Central memory CD8-positive, alpha-beta T cell (primary cell): ENCODE measurements at places on chromosomes 7 and 10.

- H3K27ac ChIP-seq: no peak overlapping the region
- H3K36me3 ChIP-seq: peaks cover 3% of the 10 kb centered on the region
- no peaks in the 10 kb centered on the region for H3K4me1 ChIP-seq
- no peak overlapping the region for H3K4me3 ChIP-seq
- DNase-seq: no peak
These were observed 11.2 kb upstream of the CRYGN start for GRCh38 chr7:151451156-151451555.

GRCh38 chr7:36287371-36288241, 102.1 kb upstream of the ANLN start:
- H3K27ac ChIP-seq: peak overlapping the region; percentile 99
- peak overlapping the region; percentile 81 for H3K4me3 ChIP-seq
- H3K36me3 ChIP-seq: peaks cover 8% of the 10 kb centered on the region
- H3K4me1 ChIP-seq: peaks cover 70% of the 10 kb centered on the region

- H3K4me1 ChIP-seq: no peaks in the 10 kb centered on the region
- no peak overlapping the region for H3K27ac ChIP-seq
- H3K36me3 ChIP-seq: no peaks in the 10 kb centered on the region
- H3K4me3 ChIP-seq: no peak overlapping the region
- H3K27me3 ChIP-seq: peaks cover 43% of the 10 kb centered on the region
These were observed 510.2 kb downstream of the RPS24 start for GRCh38 chr10:78543749-78544362.

DNA sequence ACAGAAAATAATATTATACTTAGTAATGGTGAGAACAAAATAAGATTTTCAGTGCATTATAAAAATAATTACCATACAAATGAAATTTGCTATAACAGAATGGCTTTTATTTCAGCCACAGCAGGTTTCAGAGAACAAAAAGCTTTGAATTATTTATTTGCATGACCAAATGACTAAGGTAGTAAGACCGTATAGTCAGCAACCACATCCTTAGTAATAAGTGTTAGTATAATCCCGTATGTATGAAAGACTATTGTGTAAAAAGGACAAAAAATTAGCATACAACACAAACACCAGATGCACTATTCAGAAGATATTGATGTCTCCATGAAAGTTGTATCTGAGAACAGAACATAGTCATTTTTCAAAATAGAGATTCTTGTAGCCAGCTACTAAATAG, 12.2 kb downstream of the PDZD8 start:
- H3K27ac ChIP-seq: no peak overlapping the region
- no peak overlapping the region for H3K4me3 ChIP-seq
- no peak for DNase-seq
- peaks cover 3% of the 10 kb centered on the region for H3K36me3 ChIP-seq
- H3K4me1 ChIP-seq: peaks cover 65% of the 10 kb centered on the region
- H3K27me3 ChIP-seq: no peaks in the 10 kb centered on the region

DNA sequence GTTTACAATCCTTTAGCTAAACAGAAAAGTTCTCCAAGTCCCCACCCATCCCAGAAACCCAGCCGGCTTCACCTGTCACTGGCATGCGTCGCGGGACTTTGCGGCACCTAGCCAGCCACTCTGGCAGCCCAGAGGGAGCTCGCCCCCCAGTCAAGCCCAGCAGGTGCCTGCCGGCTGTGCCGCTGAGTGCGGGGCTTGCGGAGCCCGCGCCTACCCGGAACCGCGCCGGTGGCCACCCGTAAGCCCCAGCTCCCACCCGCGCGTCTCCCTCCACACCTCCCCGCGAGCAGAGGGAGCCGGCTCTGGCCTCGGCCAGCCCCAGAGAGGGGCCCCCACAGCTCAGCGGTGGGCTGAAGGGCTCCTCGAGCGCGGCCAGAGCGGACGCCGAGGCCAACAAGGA, 446.1 kb downstream of the GRM8 start:
- DNase-seq: no peak
- no peaks in the 10 kb centered on the region for H3K27me3 ChIP-seq
- no peaks in the 10 kb centered on the region for H3K4me1 ChIP-seq
- H3K36me3 ChIP-seq: no peaks in the 10 kb centered on the region
- no peak overlapping the region for H3K27ac ChIP-seq

- no peak for DNase-seq
- no peaks in the 10 kb centered on the region for H3K4me1 ChIP-seq
- no peaks in the 10 kb centered on the region for H3K27me3 ChIP-seq
- H3K4me3 ChIP-seq: no peak overlapping the region
- no peak overlapping the region for H3K27ac ChIP-seq
These were observed 21.2 kb downstream of the ALDH18A1 start for GRCh38 chr10:95635319-95635733.

DNA sequence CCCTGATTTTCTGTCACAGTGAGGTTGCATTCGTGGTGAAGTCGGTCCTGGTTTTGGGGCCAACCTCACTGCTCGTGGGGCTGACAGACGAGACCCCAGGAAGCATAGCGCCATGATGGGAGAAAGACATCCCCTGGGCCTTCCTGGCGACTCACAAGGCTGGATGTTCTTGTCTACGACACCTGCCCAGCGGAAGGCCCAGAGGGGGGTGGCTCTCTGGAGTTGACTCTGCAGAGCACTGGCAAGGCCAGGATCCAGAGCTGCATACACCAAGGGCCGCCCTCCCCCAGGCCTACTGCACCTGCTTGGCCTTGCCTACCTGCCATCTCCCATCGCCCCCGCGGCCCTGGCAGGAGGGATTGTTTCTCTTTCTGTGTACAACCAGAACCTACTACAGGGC, 608.9 kb downstream of the PTPRN2 start:
- peaks cover 2% of the 10 kb centered on the region for H3K36me3 ChIP-seq
- H3K4me1 ChIP-seq: no peaks in the 10 kb centered on the region
- no peak overlapping the region for H3K27ac ChIP-seq
- H3K4me3 ChIP-seq: no peak overlapping the region

DNA sequence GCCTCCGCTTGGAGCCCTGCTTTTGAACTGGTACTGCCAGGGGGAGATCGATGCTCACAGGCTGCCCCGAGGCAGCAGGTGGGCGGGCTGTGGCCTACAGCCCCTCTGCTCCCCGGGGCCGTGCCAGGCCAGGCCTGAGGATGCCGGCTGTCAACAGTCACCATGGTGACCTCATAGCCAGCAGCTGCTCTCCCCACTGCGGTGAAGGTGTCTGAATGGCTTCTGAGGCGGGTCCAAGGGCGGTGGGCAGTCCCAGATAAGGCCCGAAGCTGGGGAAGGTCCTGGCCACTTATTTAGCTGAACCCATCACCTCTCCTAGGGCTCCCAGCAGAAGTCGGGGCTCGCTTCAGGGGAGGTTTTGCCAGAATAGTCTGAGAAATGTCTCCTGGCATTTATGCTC, 179.3 kb downstream of the ARHGAP12 start:
- no peak overlapping the region for H3K27ac ChIP-seq
- no peak overlapping the region for H3K4me3 ChIP-seq
- DNase-seq: no peak
- H3K4me1 ChIP-seq: peaks cover 5% of the 10 kb centered on the region

DNA sequence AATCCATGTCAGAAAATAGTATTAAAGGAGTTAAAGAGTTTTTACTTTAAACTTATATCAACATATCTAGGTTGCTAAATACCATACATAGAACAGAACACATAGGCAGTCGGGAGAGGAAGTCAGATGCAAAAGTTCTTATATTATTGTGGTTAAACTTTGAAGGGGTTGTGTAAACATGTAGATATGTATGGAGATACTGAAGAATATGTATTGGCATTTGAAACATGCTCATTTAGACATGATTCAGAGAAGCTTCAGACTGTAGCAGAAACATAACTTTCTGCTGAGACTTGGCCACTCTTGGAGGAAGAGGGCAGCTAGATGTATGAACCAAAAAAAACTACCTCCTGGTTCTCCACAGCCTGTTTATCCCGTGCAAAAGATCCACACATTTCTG, 103.5 kb upstream of the FERD3L start:
- no peak for DNase-seq
- H3K4me1 ChIP-seq: no peaks in the 10 kb centered on the region
- H3K27ac ChIP-seq: no peak overlapping the region
- no peaks in the 10 kb centered on the region for H3K27me3 ChIP-seq
- H3K36me3 ChIP-seq: no peaks in the 10 kb centered on the region
